ENCODE measurements at places on chromosomes 2 and 18.

- no peak for DNase-seq
Measured at GRCh38 chr2:233236820-233237589, 14.5 kb upstream of the ATG16L1 start.

- no peak for DNase-seq
Measured at GRCh38 chr2:47558116-47558767, 155.3 kb downstream of the MSH2 start.

DNA sequence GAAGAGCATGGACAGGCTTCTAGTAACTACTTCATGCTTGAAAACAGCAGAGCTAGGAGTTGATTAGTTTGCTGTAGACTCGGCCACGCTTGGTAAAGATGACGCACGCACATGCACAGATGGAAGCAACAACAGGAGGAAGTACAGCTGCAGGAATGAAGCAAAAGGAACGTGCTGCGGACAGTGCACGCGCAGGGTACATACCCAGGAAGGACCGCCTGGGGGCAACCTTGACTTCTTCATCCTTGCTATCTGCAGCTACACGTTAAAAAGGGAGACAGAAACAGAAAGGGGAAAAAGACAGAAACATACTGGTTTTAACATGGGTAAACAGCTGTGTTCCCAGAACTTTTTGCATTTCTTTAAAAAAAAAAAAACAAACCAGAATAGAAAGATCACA lies 17.7 kb downstream of the SLC66A2 start:
- DNase-seq: no peak

- DNase-seq: no peak
Measured at GRCh38 chr2:190126798-190127197, 64.3 kb upstream of the MSTN start.

DNA sequence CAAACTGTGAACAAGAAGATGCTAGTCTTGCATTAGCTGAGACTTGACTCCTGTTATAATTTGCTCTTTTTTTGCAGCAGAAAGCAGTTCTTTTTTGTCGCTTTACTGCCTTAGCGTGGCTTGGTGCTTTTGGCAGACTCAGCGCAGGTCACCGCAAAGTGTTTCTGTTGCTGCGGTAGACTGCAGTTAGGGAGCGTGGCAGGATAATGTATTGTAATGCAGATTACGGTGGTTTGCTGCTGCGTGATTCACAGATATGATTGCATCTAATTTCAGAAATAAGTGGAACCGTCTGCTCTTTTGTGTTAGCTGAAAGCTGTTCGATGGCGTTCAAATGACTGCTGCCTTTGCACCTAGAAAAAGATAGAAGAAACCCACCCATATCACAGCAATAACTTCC lies 131.6 kb upstream of the SATB2 start:
- no peak for DNase-seq

- no peak for DNase-seq
Measured at GRCh38 chr2:172734711-172735581, 699 bp upstream of the RAPGEF4 start.

Data from CD4-positive, alpha-beta T cell treated with Interleukin-2 at 100 ng/mL for 4 hours (primary cell).